ENCODE measurements at places on chromosomes 1 and 21.

GRCh38 chr1:46394108-46394871 is at the start of gene FAAH:
TSS of gene FAAH (plus strand) at chr1:46394317. CDS start at chr1:46394349, 32 bp downstream.
- DNase-seq = peak; percentile 39

DNA sequence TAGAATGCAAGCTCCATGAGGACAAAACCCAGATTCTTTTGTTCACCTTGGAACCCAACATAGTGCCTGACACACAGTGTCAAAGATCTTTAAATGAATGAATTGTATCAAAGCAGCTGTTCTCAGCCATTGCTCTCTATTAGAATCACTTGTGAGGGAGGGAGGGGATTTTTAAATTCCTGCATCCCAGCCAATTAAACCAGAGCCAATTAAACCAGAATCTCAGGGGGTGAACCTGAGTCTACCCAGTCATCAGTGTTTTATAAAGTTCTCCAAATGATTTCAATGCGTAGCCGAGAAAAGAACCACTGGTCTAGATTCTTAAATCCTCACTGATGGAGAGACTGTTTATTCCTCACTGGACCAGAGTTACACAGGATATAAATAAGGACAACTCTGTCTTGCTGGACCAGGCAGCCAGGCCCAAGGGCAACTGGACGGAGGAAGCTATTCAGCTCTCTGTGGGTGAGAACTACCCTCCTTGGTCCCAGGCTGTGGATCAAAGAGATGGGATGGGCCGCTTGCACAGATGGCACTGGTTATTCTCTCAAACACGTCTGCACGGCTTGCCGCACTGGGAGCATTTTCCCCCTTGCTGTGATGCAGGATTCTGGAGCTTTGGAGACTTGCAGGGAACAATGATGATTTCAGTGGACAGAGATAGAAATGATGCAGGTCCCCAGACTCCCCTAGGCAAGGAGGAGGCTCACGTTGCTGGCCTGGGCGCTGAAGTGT is 20.0 kb upstream of the CDCA8 start:
- DNase-seq = no peak

- no peak for DNase-seq
Observed at GRCh38 chr1:209659909-209660308, 7.7 kb upstream of the LAMB3 start.

- DNase-seq = no peak
Observed at GRCh38 chr1:210170220-210170619, 62.4 kb upstream of the SERTAD4 start.

GRCh38 chr1:234235434-234235881 is 137.8 kb upstream of the COA6 start:
- no peak for DNase-seq

DNA sequence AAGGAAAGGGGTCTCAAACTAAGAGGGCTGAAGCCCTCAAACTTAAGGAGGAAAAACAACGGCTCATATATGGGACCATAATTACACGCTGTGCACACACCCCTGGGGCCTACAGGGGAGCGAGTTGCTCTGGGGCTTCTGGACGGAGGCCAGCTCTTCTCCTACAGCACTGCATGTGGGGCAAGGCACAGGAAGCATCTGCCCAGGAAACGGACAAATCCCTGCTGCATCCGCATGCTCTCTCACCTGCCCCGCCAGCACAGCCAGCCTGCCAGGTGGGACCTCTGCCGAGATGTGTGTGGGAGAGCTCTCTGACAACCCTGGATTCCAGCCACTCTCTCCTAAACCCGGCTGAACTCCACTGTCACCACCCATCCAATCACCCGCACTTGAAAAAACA is 54.1 kb downstream of the MRPL37 start:
- no peak for DNase-seq

- no peak for DNase-seq
Observed at GRCh38 chr1:205914155-205914507, 29.1 kb downstream of the SLC26A9 start.

GRCh38 chr1:205561501-205562203 is 57.2 kb downstream of the CDK18 start:
- no peak for DNase-seq

DNA sequence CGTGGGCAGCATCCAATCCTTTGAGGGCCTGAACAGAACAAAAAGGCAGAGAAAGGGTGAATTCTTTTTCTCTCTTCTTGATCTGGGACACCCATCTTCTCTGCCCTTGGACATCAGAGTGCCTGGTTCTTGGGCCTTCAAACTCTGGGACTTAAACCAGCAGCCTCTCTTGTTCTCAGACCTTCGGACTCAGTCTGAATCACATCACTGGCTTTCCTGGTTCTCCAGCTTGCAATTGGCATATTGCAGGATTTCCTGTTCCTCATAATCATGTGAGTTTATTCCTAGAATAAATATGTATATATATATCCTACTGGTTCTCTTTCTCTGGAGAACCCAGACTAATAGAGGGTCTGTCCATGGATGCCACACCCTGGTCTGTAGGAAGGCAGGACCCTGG is 16.3 kb upstream of the TENT5C start:
- no peak for DNase-seq

DNA sequence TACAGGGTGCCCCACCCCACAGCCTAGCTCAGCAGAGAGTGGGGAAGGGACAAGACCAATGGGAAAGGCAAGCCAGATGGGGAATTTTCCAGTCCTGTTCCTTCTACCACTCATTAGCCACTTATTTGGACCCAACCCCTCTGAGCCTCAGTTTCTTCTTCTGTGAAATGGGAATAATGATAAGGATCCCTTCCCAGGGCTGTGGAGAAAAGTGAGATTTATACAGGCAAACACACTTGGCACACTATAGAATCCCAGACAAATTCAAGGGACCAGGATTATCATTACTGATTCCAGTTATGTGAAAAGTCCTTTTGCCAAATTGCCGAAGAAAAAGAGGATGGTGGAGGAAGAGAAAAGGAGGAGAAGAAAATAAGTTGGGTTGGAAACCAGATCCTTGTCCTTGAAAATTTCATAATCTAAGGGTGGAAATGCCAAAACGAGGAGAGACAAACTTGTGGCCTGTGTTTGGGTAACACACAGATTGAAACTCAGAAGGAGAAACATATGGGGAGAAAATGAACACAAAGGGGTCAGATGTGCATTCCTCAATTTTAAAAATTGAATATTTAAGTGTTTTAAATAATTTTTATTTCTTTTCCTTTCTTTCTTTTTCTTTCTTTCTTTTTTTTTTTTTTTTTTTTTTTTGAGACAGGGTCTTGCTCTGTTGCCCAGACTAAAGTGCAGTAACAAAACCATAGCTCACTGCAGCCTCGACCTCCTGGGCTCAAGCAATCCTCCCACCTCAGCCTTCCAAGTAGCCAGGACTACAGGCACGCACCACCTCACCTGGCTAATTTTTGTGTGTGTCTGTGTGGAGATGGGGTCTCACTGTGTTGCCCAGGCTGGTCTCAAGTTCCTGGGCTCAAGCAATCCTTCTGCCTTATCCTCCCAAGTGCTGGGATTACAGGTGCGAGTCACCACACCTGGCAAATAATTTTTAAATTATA is 9.6 kb downstream of the CAPN2 start:
- no peak for DNase-seq

DNA sequence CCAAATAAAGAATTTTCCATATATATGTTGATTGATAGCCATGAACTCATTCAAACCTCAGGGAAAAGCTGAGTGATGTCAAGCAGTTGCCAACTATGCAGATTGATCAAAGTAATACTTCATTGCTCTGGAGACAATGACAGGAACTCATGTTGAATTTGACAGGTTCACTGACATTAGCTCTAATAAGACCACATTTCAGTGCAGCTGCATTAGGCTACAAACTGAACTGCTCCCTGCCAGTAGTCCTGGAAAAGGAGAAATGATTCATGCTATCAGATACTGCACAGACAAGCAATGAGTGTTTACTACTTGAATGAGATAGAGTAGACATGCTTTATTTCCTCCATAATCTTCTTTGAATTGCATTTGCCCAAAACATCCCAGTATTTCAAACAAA is 948.4 kb downstream of the MRPL39 start:
- DNase-seq = no peak

- no peak for DNase-seq
Observed at GRCh38 chr21:36627242-36627641, 71.7 kb upstream of the SIM2 start.

DNA sequence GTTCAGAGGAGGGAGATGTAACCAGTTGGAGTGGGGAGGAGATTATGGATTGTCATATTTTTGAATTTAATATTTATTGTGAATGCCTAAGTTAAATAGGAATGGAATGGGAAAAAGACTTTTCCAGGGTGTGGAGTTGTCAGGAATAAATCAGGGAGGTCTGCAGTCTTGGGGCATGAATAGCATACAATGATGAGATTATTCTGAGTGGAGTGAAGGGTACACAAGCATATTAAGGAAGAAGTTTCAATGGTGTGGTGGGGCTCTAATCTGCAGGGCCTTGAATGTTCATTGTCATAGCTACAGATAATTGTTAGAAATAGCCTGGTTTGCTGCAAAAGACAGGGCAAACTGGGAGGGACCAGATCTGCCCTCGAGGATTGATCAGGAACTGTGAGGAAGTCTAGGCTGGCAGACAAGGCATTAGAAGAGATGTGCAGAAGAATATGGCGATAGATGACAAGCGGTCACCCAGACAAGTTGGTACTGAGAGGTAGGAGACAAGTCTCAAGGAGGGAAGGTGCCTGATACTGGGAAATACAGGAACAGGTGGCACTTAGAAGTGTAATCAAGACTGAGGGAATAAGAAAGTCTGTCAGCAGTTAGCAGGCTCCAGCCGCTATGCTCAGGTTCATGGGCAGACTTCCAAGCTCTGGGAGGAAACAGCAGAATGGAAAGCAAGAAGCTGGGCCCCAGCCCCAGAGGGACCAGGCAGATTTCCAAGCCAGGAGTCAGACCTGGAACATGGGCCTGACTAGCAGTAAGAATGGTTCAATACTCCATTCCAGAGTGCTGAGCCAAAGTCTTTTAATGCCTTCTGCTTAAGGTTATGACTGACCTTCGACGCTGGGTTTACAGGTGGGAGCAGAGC is 20.9 kb upstream of the RGL1 start:
- no peak for DNase-seq

DNA sequence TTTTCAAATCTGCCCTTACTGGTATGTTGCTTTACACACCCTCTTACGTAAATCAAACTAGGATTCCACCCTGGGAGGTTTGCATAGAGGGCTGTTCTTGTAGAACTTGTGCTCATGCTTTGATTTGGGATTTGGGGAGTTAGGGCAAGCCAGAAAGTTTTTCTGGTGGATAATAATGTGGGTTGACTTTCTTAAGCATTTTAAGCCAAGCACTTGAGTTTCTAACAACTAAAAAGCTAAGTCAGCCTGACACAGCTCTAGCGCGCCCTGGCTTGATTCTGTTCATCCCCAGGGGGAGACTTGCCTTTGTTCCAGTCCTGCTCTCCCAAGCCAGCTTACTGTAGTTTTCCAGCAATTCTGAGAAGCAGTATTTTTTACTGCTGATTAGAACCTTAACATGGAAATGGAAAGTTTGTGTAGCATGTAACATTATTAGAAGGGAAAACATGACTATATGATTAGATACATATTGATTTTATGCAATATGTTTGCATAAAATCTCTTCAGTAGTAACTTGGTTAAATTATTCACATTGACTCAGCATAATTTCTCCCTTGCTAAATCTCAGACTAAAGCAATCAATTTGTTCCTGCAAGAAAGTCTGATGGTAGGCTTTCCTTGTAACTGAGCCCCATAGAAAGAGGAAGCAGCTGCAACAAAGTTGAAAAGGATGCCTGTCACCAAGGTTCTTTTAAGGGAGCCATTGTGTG is 11.0 kb upstream of the PGD start:
- no peak for DNase-seq

DNA sequence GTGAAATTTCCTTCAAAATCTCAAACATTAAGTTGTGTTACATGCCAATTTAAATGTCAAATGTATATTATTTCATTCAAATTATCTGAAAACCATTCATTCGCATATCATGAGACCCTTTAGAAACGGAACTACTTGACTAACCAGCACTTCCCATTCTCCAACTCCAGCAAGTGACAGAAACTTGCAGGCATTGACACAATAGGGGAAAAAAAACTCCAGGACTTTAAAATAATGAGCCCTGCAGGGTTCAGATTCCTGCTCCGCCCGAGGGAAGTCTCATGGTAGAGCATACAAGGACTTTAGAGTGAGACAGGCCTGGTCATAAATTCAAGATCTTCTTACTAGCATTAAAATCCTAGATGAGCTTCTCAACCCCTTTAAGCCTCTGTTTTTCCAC is 138.9 kb downstream of the NR5A2 start:
- DNase-seq = no peak

DNA sequence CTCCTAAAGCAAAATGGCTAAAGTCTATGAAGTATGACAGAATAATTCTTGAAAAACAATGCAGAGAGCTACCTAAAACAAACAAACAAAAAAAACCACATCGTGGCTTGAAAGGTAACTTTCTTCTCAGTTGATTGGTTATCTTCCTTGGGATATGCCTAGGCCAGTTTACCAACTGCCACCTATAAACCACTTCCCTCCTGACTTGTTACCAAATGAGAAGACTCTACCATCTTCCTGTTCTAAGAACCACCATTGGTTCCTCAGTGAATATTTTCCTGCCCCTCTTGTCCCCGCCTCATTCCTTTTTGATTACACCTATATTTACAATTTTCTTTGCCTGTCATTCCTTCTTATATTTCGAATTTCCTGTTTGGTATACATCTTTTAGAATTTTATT is 336.6 kb downstream of the SIPA1L2 start:
- no peak for DNase-seq

DNA sequence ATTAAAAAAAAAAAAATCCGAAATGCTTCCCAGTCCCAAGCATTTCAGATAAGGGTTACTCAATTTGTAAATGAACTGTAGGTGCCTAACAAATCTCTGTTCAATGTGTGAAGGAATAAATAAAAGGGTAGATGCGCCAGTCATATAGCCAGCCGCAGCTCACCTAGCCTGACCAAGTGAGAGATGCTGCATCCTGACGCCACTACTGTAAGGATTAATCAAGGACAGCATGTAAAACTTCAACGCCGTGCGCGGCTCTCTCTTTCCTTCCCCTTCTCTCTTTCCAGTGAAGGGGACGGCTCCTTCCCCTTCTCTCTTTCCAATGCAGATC is 441 bp downstream of the PPT1 start:
- DNase-seq = no peak

GRCh38 chr1:86423873-86424272 is at the start of gene CLCA2:
TSS of gene CLCA2 (plus strand) at chr1:86424171. CDS start at chr1:86424248, 77 bp downstream.
- no peak for DNase-seq

- no peak for DNase-seq
Observed at GRCh38 chr21:26614251-26614650, 41.2 kb upstream of the CYYR1 start.

GRCh38 chr1:178477841-178478240 is 18.9 kb downstream of the CLEC20A start:
- DNase-seq = no peak

DNA sequence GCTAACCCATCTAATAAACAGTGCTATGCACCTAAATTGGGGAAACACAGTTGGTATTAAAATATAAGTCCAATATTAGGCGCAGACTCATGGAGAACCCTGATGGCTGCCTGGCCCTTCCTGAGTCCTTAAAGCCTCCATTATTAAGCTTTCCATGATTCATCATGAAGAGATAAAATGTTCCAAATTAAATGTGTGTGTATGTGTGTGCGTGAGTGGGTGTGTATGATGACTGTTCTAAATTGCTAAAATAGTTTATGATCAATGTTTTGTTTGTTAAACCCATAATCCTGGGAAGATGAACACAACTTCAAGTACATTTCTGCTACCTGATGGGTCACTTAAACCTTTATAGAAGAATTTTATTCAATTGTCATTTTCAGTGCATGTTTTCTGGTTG is 6.3 kb upstream of the RBBP5 start:
- DNase-seq = no peak
